GM19239 (cell line): ENCODE measurements at places on chromosomes 11 and 22.

GRCh38 chr11:22666688-22667439 lies 453 bp downstream of the GAS2 start:
- DNase-seq: no peak

DNA sequence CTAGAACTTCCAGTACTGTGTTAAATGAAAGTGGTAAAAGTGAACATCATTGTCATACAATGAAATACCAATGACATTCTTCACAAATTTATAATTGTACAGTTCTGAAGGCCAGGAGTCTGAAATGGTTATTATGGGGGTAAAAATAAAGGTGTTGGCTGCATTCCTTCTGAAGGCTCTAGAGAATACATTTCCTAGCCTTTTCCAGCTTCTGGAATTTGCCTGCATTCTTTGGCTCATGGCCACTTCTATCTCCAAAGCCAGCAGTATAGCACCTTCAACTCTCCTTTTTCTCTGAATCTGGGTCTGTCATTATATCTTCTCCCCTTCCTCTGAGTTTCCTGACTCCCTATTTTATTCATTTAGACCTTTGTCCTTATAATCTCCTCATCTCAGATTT lies 1232.7 kb upstream of the TENM4 start:
- DNase-seq: no peak

DNA sequence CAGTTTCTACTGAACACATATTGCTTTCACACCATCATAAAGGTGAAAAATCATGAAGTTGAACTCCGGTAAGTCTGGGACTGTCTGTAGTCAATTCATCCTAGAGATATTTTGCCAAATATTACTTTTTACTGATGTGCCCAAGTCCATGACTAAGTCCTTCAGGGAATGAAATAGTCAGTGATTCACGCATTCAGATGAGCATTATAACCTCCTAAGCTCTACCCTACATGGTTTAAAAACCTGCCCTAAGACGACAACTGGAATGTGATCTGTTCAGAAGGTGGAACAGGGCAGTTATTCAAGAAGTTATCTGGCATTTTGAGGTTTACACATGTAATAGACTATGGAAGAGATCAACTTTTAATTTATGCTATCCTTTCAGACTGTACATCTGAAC lies 125.6 kb downstream of the TRPC6 start:
- no peak for DNase-seq

DNA sequence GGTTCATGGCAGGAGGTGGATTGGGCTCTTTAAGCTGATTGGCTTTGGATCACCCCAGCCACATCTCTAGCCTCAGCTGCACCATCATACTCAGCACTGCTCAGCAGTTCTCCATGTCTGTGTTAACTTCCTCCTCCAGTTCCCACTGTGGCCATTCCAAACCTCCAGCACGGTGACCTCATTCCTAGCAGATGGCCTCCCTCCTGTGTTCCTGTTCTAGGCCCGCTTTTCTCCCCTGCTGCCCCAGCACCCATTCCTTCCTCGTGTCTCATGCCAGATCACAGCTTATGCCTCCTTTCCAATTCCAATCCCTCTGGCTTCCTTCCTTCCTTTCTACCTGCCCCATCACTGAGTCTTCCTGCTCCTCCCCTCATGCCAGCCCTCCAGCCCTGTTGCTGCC lies 96.1 kb downstream of the MICAL2 start:
- DNase-seq: no peak

- no peak for DNase-seq
These were observed 979 bp downstream of the ZBED5 start for GRCh38 chr11:10856689-10857458.

- no peak for DNase-seq
These were observed 99.3 kb downstream of the FDX1 start for GRCh38 chr11:110529043-110529442.

- no peak for DNase-seq
These were observed 1158.5 kb downstream of the JRKL start for GRCh38 chr11:97548280-97548679.
